Urinary bladder (tissue), 4 donors: ENCODE measurements at places on chromosomes 13 and 19. TPM values are rescaled to one million over a fixed set of nuclear protein-coding genes. Genes with fewer than 3 reads are reported as not detected.

- DNase-seq = no peak
Observed at GRCh38 chr13:40141859-40142555, 486.5 kb downstream of the COG6 start.

DNA sequence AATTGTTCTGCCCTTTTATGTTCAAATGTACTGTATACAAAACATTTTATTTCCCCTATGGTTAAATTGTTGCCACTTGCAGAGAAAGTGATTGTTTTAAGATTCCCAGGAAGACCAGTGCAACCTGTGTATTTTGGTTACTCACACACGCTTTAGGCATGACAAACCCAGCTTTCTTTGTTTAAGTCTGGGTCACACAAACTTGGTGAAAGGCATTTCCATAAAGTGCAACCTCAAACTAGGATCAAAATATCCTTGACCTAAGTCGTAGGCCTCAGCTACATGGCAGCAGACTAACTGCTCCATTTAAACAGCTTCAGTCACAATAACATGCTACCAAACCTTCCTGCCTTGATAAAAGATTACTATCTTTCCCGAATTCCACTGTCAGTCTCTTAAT lies 639.0 kb upstream of the PRR20A start:
- DNase-seq = no peak

DNA sequence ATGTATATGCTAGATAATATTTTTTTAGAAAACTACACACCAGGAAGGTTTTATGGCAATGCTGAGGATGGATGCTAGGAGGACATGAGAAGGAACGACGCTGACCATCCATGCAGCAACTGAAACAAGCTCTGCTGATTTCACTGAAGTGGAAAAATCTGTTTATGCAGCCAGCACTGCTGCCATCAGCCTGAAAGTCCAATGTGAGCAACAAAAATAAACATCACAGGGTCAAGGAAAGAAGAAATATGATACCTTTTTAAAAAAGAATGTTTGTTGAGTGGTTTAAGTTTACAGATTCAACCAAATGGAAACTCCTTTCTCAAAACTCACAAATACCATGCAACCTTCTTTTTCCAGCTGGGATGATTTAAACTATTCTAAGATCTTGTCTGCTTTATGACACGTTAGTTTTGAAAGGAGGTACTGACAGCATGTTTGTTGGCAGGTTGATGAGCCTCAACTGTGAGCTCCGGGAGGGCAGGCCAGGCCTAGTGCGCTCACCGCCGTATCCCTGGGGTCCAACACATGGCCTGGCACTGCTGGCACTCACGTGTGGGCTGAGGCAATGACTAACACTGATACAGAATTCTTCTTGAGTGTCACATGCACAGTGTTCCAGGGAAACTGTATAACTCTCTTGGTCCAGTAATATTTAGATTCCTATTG lies 46.8 kb downstream of the LATS2 start:
- no peak for DNase-seq

NKG7 gene
- 5.1 TPM for polyA plus RNA-seq
